NCI-H1436 (cell line): ENCODE measurements at places on chromosomes 7 and 10.

DNA sequence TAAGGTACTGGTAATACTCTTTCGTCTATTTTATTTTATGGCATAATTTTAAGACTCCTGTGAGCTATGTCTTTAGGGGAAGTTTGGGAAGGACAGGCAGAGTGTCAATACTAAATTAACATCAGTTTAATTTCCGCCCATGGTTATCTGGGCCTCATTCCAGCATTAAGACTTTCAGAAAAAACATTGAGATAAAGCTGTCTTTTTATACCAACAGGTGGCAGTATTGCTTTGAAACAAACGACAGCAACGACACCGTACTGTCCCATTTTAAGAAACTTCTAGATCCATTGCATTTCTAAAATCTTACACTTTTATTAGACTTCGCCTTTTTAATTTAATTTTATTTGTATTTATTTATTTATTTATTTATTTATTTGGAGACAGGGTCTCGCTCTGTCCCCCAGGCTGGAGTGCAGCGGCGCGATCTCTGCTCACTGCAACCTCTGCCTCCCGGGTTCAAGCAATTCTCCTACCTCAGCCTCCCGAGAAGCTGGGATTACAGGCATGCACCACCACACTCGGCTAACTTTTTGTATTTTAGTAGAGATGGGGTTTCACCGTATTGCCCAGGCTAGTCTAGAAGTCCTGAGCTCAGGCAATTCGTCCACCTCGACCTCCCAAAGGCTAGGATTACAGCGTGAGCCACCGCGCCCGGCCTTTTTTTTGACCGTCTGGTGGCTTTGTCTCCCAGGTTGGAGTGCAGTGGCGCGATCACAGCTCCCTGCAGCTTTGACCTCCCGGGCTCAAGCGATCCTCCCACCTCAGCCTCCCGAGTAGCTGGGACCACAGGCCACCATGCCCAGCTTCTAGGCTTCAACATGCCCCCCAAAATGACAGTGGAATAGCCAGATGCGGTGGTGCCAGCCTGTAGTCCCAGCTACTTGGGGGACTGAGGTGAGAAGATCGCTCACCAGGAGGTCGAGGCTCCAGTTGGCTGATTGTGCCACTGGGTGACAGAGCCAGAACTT lies 78.7 kb upstream of the C1GALT1 start:
- DNase-seq, result peak; percentile 60

GRCh38 chr7:71404726-71405345 lies 272.9 kb downstream of the GALNT17 start:
- no peak for DNase-seq

DNA sequence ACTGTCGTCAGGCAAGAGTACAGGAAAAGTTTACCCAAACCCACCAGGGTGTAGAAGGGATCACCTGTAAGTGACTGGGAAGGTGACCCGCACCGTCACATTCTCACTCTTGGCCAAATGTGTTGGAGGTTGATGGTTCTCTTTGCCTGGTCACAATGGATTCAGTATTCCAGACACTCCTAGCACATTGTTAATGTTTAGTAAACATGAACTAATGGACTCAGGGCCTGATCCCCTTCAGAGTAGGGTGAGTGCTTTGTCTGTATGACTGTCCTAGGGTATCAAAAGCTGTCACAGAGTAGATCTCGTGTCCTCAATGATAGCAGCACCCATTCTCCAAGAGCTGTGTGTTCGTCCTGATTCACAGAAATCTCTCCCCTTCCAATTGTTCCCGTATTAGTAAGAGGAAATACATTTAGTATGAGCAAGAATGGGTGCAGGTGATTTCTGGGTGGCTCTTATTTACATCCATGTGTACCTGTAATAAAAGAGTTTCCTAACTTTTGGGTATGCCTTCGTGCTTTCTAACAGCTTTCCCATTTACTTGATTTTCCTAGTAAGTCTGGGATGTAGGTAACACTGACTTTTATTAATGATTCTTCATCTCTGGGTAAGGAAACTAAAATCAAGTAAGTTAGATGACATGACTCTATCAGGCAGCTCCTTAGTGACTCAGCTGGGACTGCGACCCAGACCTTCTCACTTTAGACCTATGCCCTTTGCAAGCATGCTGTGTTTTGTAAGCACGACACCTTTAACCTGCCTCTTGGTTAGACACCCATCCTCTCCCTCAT lies 4.7 kb downstream of the EEPD1 start:
- DNase-seq, result no peak

- no peak for DNase-seq
Measured at GRCh38 chr7:105355701-105356100, 33.0 kb downstream of the SRPK2 start.

GRCh38 chr10:71645185-71645584 lies 74.4 kb downstream of the C10orf105 start:
- DNase-seq, result no peak

DNA sequence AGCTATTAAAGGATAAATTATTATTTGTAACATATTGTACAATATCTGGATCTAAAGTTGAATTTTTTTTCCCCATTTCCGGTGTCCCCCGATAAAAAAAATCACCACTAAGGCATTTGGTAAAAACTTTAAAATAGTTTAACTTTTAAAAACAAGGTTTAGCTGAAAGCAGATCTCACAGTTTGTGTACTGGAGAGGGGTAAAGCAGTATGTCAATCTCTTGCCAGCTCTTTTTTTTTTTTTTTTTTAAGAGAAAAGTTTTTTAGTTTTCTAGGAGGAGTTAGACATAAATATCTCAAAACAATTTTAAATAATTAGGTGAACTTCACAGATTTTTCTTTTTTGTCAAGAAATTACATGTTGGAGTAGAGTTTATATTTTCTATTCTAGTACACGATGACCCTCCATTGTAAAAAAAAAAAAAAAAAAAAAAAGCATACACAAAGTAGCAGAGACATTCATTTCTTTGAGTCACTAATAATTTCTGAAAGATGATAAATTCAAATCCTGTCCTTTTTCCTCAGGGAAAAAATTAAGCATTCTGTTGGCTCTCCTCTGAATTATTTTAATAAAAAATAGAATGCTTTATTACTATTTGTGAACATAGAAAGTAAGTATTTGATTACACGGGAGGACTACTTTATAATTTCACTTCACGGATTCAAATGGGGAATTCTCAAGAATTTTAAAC lies 1.9 kb upstream of the HBP1 start:
- DNase-seq, result no peak

- DNase-seq, result no peak
Measured at GRCh38 chr7:21507627-21508343, 35.1 kb upstream of the DNAH11 start.

DNA sequence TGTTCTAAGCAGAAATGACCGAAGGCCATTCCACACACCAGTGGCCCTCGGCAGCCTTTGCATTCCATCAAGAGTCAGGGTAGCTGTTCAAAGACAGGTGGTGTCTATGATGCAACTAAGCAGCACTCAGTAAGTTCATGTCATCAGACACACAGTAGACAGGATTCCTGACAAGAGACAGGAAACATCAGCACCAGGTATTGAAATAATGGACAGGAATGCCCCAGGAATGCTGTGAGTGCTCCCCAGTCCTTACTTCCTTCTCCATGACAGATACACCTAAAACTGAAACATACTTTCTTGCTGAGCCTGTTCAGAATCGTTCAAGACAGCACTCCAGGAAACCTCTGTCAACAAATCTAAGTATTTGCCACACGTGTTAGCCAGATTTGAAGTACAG lies 204.4 kb downstream of the TPST1 start:
- DNase-seq, result no peak

GRCh38 chr7:46131916-46132795 lies 211.1 kb upstream of the IGFBP3 start:
- no peak for DNase-seq

GRCh38 chr10:22250897-22251660 lies 33.3 kb upstream of the EBLN1 start:
- no peak for DNase-seq

- DNase-seq, result no peak
Measured at GRCh38 chr7:107220356-107220755, 51.6 kb downstream of the HBP1 start.

DNA sequence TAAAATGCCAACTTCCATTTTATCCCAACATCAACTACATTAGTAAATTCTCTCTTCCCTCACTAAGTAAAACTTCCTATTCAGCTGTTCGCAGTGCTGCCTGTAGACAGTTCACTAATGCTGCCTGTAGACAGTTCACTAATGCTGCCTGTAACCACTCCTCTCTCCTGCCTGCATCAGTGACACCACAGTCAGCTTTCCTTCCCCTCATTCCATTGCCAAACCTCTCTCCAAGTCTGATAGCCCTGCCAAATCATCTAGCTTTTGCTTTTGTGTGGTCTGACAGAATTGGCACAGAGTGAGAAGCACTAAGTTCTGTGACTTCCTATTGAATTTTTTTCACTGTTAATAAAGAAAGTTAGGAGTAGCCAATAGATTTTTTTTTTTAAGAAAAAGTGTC lies 43.0 kb upstream of the MACC1 start:
- DNase-seq, result no peak

DNA sequence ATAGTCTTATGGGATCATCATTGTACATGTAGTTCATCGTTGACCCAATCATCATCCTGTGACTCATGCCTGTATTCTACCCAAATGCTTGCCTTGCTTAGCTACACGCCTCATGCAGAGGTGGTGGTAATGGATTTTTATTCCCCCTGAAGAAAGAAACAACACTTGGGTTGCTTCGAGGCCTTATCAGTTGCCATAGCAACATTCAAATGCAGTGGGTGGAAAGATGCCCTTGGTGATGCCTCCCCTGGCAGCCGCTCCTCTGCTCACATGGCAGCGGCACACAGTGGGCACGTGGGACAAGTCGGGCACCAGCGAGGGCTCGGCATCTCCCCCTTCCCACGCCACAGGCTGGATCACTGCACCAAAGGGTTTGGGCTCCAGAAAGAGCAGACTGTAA lies 54.0 kb upstream of the NMT2 start:
- no peak for DNase-seq

- DNase-seq, result no peak
Measured at GRCh38 chr7:148402159-148402558, 188.4 kb upstream of the C7orf33 start.

GRCh38 chr10:28637346-28637745 lies 40.0 kb upstream of the BAMBI start:
- DNase-seq, result no peak

DNA sequence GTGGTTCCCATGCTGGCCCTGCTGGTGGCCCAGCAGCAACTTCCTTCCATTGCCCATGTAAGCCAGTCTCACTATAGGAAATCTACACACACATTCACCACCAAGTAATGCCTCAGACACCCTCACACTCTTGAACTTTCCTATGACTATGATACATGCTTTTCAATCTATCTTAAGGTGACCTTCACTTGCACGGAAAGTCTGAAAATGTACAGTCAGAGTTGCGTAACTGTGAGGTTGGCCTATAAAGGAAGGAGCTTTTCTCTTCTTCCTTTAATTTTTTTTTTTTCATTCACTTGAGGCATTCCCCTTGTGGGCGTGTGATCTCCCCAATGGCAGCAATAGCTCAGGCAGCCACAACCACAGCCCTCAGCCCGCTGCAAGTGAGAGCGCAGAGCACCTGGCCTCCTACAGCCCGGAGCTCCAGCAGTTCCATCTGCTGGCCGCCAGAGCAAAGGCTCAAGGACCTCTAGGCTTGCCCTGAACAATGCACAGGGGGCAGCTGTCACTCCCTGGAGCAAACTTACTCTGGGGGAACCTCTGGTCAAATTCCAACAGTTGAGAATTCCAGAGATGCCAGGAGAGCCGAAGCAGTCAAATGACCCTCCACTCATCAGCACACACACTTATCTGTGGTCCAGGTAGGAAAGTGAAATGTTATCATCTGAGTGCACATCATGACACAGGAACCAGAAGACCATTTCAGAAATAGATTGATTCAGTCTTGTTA lies 123.1 kb upstream of the ADO start:
- DNase-seq, result no peak

DNA sequence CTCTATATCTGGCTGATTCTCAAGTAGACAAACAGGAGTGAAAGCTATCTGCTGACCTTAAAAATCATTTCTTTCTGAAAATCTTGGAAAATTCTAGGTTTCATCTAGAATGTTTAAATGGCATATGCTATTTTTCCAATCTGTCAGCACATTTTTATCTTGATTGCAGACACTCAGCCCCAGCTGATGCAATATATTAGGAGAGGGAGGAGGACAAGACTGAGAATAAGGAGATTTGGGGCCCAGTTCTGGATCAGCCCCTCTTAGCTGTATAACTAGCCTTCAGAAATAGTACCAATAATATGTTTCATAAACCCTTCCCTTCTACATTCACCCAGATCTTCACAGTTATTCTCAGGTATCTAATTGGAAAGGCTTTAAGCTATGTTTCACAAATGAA lies 131.2 kb downstream of the HDAC9 start:
- DNase-seq, result no peak

DNA sequence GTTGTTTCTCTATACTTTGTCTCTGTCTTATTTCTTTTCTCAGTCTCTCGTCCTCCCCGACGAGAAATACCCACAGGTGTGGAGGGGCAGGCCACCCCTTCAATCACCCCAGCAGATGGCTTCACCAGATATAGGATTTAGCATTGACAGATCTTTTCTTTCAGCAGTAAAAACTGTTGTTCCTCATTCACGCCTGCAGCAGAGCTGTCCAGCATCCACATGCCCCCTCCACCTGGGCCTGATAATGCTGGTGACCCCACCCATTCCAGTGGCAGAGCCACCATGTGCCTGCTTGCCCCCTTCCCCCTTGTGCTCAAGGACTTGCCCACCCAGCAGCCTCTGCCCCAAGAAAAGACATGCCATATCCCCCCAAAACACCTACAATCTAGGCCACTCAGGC lies 15.5 kb downstream of the FRG2B start:
- no peak for DNase-seq

DNA sequence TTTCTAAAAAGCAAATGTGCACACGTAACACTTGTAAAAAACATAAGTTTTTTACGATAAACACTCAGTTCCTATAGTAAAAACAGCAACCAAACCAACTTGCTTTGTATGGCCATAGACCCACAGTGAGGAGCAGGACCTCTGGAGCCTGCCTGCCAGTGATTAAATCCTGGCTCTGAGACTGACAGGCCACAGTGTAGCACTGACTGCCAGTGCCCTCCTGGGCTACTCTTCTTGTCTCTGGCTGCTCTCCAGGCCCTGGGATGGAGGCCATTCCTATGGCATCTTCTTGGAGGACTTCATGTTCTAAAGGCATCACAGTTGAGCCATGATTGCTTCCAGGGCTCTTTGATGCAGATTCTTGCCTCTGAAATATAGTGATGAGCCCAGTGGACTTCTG lies 22.7 kb upstream of the TMEM254 start:
- DNase-seq, result no peak

- no peak for DNase-seq
Measured at GRCh38 chr7:30908681-30909080, 3.0 kb upstream of the AQP1 start.
